ENCODE measurements at places on chromosomes 13 and 19.

DNA sequence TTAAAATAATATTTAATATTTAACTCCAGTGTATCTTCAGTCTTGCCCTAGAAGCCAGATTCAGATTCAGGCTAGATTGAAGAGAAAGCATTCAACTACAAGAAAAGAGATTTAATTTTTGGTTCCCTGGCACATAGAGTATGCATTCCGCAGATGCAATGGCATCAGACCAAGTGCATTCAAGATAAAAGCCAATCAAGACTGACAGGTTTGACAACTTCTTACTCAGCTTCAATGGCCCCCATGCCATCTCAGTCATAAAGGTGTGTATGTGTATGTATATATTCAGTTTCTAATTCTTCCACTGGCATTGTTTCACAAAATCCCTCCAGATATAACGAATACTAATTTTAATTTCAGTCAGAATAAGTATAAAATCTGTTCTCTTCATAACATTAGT is 650.8 kb upstream of the GPC6 start:
- no peak for DNase-seq

- peak; percentile 69 for DNase-seq
Observed at GRCh38 chr13:76886292-76887075, at the start of gene KCTD12. Gene KCTD12, minus strand, starts transcription at chr13:76886405. Its CDS starts 257 bp downstream, at chr13:76886148.

DNA sequence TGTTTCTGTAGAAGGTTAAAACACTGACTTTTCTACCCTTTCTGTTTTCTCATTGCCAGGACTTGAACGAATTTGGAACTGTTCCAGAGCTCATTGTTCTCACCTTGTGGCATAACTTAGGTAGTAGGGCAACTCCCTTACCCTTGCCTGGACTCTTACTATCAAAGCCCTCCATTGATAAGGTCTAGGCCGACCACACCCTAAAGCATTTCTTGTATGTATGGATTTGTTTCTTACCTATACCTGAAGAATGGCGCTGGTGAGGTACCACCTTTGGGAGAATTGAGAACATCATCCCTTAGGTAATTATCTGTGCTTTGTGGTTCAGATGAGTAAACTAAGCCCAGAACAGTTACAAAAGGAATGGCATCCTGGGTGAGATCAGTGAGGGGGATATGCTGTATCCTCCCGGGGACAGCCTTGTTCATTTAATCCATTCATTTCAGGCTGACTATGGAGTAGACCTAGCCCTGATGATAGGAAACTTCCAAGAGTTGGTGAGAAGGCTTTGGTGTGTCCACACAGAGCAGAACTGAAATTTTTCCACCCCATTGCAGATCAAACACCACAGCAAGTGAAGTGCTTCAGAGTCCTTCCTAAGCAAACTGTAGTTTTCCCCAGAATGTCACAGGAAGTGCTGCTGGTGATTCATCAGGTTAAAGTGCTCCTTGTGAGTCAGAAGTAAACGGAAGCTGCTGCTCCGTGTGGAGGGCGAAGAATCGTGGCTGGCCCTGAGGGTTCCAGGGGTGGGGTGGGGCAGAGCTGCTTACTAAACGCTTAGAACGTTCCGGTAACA is 113.0 kb downstream of the TEX26 start:
- DNase-seq, result peak; percentile 54

- no peak for DNase-seq
Observed at GRCh38 chr13:78960881-78961280, 301.9 kb upstream of the OBI1 start.

GRCh38 chr19:55251341-55252081 is 7.3 kb downstream of the PPP6R1 start:
- DNase-seq, result peak; percentile 20

- no peak for DNase-seq
Observed at GRCh38 chr13:113917594-113918371, 53.9 kb upstream of the GAS6 start.

GRCh38 chr13:61410669-61411297 is 4.9 kb downstream of the PCDH20 start:
- no peak for DNase-seq

DNA sequence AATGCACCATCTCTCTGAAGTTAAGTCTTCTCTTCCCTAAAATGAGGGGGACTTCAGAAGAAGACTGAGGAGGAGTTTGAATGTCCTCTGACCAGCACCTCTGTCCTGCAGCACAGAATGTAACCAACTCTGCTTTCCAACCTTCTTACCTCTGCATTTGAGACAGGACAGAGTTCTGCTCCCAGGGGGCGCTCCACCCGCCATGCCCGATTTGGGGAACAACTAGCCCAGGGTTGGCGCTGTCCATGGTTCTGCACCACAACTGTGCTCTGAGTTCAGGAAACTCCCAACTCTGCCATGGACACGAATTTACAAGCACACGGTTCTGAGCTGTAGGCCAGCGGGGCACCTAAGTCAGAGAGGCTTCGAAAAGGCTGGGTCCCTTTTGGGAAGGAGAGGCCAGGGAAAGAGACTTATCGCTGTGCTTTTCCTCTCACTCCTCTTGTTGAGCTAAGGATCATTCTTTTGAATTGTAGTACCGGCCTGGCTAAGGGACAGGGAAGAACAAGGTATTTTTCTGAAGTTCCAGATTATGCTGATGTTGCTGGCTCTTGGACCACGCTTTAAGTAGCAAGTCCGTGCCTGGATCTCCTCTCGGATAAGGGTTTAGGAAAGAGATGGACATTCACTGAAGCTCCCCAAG is 22.2 kb downstream of the SIGLEC5 start:
- peak; percentile 30 for DNase-seq

Measured in activated T-cell treated with anti-CD3 and anti-CD28 coated beads for 1 hour (primary cell).